CD4-positive, alpha-beta T cell treated with Interleukin-4 for 1 hour (primary cell): ENCODE measurements at places on chromosomes 2 and 18.

GRCh38 chr2:135743860-135744259 lies 2.2 kb downstream of the UBXN4 start:
- DNase-seq: no peak

- DNase-seq: no peak
Observed at GRCh38 chr2:167555098-167555720, 666.9 kb downstream of the XIRP2 start.

- DNase-seq: no peak
Observed at GRCh38 chr2:216633616-216634369, 573 bp downstream of the IGFBP2 start.

GRCh38 chr2:79831961-79832360 lies 319.1 kb downstream of the CTNNA2 start:
- no peak for DNase-seq

DNA sequence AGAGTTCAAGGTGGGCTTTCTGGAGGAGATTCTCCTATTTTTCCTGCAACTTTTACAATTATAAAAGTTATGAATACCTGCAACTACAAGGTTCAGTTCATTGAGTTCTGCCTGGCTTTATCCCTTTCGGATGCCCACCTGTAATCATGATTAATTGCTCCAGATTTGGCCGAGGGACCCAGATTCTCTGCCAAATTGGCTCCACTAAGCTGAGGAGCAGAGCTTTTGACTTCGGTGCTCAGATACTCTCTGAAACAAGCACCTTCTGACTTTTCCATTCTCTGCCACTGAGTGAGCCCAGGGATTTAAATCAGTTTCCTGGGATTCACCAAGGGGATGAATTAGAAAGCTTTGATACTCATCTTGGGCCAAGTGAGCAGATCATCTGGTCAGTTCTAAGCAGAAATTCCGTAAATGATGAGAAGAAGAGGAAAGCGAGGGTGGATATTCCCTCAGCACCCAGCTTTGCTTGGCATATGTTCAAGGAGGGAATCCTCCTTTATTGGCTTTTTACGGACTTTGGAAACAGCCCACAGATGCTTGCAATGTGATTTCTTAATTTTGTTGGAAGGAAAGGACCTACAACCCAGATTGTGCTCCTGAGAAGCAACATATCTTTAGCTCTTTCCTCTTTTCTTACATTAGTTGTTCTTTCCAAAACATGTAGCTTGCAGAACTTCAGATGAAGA lies 179.2 kb downstream of the SETBP1 start:
- no peak for DNase-seq

- no peak for DNase-seq
Observed at GRCh38 chr18:26546170-26546874, 2.0 kb downstream of the KCTD1 start.

GRCh38 chr2:173296235-173296634 lies 58.4 kb upstream of the CDCA7 start:
- no peak for DNase-seq

DNA sequence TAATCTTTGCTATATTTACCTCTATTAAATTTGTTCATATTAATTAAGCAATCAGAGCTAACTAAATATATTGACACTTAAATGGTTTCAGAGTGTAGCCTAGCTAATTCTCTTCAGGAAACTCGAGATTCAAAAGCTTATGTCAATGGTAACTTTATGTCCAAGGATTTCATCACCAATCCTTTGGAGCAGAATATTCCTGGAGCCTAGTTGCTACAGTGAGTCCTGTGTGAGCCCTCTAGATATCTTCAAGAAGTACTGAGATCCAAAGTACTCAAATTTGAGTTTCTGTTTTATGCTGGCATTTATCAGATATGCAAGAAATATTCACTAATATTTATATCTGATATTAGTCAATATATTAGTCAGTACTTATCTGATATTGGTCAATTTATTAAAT lies 31.3 kb downstream of the DTNA start:
- DNase-seq: no peak

GRCh38 chr2:159108181-159108893 lies 139.9 kb downstream of the TANC1 start:
- DNase-seq: no peak

- DNase-seq: no peak
Observed at GRCh38 chr2:146366276-146366675, 1478.6 kb upstream of the ACVR2A start.

DNA sequence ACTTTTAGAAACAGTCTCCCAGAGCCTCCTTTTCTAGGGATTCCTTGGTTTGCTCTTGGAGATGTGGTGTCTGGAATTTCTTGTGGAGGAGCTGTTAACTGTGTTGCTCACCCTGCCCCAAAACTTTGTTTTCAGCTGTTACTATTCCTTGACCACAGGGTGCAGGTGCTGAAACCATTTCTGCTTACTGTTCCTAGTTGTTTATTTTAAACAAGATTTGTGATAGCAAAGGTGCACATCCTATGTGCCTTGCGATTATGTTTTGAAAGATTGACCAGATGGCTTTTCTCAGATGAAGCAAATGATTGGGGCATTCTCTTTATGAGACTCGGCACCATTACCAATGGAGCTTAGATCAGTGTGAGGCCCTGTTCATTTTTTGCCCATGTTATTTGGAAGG lies 111.2 kb downstream of the RAB3GAP1 start:
- DNase-seq: no peak

DNA sequence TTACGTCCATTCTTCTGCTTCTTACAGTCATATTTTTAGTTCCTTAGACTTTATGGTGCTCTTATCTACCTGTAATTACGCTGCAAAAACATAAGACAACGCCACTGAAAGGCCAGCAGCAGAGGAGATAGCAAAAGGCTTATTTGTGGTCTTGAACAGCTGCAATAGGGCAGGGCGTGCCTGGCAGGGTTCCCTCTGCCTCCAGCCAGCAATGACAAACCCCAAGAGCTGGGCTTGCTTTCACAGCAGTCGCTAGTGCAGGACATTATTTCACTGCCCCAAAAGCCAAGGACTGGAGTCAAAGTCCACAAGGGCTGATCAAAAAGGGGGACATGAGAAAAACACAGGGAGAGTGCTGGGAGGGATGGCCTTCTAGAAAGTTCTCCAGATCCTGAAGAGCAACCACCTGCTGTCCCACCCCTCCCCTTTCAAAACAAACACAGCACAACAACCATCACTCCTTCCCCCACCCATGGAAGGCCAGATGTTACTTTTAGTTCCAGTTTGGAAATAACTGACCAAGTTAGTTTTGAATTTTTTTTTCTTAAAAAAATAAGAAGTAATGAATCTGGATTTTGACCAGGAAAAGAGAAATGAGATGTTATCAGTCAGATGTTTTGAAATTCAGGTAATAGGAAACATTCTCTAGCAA lies 127.8 kb downstream of the RBMS1 start:
- DNase-seq: no peak

DNA sequence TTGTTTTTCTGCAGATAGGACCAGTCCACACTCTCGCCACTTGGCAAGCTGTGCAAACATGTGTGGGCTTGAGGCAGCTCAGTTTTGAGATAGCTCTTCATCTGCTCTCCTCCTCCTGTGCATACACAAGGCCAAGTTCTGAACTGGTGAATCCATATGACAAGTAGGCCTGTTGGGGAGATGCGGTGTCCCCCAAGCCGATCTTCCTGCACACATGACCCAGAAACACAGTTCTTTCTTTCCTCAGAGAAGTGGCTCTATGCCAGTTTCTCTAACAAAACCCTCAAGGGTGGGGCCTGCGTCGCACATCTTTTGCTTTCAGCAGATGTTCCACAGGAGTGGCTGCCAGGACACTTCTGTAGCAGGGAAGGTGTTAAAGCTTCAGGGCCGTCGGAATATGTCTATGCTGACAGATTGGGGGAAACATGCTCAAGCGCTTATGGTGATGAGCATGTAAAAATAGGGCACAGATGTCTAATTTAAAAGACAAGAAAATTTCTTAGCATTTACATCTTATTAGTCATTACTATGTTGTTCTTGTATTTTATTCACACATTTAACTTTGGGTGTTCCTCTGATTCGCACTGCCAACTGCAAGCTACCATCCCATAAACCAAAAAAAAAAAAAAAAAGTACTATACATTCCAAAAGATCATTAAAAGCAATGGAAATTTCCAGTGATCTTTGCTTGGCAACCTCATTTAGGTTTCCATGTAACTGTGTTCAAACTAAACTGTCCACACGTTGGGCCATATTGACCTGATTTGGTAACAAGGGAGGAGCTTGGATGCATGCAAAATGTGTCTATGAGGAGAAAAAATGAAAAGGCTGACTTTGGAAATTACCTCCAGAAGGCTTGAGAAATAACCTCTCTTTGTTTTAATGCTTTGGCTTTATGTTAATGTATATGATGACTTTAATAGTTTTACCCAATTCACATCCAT lies 1055.5 kb upstream of the KLHL29 start:
- DNase-seq: no peak

GRCh38 chr18:23451491-23451890 lies 1.6 kb upstream of the RIOK3 start:
- DNase-seq: no peak

- no peak for DNase-seq
Observed at GRCh38 chr18:65227970-65228369, 522.8 kb upstream of the CDH7 start.

GRCh38 chr18:12162786-12163185 lies 69.1 kb downstream of the ANKRD62 start:
- DNase-seq: no peak

- DNase-seq: no peak
Observed at GRCh38 chr2:8699839-8700238, 18.0 kb downstream of the ID2 start.

- no peak for DNase-seq
Observed at GRCh38 chr2:232882085-232882484, 12.0 kb downstream of the SNORC start.

GRCh38 chr2:10935953-10936942 lies 24.5 kb downstream of the KCNF1 start:
- DNase-seq: no peak

GRCh38 chr2:122480501-122481243 lies 725.2 kb downstream of the TSN start:
- no peak for DNase-seq

- DNase-seq: no peak
Observed at GRCh38 chr2:98511981-98512380, 67.3 kb downstream of the INPP4A start.

- no peak for DNase-seq
Observed at GRCh38 chr18:22210311-22210754, 40.9 kb downstream of the GATA6 start.

- peak; percentile 44 for DNase-seq
Observed at GRCh38 chr2:218658671-218659257, 659 bp downstream of the ZNF142 start.

- DNase-seq: no peak
Observed at GRCh38 chr2:31234683-31235503, 941 bp downstream of the EHD3 start.

DNA sequence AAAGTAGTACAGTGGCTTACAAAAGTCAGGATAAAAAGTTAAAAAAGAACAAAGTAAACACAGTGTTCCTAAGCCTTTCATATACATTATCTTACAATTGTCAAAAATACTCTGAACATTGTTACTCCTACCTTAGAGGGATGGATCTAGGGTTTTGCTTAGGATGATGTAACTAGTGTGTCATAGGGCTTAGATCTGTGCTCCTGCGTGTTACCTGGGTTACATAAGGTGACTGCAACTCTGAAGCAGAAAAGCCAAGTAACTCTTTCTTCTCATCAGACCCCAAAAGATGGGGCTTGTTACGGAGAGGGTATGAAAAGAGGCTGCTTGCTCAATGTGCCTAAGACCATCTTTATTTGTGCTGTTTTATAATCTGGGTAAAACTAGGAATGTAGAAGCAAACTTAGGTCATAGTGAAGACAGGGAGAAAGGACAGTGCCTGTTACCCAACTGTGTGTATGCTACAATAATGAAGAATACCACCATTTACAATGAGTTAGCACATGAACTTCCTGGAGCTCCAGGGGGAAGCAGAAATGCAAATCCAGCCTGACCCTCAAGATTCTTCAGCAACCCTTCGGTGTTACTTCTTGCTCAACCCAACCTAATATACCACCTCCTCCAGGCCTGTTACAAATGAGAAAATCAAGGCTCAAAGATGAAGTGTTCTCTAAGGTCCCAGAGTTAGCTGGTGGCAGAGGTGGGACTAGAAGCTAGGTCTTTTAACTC lies 42.0 kb upstream of the STK17B start:
- DNase-seq: peak; percentile 50

DNA sequence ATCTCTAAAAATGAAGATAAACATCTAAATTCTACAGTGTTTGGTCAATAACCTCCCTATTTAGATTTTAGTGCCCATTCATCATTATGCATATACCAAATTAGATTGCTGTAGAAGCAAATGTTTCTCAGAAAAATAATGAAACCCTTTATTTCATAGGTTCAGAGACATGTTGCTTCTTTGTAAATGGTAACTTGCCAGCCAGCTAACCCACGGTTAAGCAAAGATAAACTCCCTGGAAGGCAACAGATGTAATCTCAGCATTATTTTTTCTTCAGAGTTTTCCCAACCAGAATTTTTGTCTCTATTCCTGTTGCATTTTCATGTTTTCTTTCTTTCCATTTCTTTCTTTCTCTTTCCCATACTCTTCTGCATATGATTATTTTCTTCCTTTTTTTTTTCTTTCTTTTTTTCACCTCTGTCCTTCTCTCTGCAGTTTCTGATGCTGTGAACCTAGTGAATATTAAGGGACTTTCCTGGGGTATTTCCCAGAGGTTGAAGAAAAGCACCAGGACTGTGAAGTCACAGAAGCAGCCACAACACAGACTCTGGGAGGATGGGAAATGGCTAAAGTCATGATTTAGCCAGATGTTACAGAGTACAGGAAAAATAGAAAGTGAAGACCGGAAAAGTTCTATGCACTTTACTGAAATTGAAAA lies 50.0 kb upstream of the DSG1 start:
- no peak for DNase-seq

DNA sequence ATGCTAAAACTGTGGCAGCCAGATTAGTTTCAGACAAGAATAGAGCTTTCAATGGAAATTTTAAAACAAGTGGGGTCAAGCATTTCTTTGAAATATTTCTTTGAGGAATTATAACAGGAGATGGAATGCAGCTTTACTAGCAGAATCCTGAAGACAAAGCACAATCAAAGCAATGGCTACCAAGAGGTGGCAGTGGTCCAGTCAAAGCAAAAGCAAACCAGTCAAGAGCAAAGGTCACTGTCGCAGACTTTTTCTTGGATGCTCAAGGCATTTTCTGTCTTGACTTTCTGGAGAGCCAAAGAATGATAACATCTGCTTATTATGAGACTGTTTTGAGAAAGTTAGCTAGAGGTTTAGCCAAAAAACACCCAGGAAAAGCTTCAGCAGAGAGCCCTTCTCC lies 351.2 kb upstream of the DLGAP1 start:
- no peak for DNase-seq

DNA sequence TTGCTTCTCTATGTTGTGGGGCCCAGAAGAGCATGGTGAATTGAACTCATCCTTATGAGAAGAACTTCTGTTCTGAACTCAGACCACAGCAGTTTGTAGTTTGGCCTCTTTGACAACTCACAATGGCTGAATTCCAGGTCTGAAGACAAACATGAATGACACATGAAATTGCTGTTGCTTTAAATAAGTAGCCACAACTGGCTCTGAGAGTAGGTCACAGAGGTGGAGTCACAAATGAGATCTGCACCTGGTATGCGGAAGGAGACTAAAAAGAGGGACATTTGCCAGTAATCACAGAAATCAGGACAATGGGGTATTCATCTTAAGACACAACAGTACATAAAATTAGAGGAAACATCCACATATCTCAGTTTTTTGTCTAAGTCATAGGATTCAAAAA lies 290.3 kb upstream of the MMADHC start:
- DNase-seq: no peak
